ENCODE measurements at places on chromosomes 12 and 14. TPM values are rescaled to one million over a fixed set of nuclear protein-coding genes. Genes with fewer than 3 reads are reported as not detected.

DNA sequence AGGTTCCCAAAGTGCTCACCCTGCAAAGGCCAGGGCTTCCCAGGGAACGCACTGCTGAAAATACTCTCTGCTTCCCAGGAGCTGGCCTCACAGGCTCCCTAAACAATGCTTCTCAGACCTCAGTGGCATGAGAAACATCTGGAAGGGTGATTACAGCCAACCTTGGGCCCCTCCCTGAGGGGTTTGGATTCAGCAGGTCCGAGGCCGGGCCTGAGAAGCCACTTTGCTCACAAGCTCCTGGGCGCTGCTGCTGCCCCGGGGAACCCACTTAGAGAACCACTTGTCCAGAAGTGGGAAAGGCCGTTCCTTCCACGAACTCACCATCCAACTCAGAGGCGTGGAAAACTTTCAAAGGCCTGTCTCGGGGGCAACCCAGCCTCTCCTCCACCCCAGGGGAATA is 130.5 kb downstream of the PIWIL1 start:
- DNase-seq, result no peak

DNA sequence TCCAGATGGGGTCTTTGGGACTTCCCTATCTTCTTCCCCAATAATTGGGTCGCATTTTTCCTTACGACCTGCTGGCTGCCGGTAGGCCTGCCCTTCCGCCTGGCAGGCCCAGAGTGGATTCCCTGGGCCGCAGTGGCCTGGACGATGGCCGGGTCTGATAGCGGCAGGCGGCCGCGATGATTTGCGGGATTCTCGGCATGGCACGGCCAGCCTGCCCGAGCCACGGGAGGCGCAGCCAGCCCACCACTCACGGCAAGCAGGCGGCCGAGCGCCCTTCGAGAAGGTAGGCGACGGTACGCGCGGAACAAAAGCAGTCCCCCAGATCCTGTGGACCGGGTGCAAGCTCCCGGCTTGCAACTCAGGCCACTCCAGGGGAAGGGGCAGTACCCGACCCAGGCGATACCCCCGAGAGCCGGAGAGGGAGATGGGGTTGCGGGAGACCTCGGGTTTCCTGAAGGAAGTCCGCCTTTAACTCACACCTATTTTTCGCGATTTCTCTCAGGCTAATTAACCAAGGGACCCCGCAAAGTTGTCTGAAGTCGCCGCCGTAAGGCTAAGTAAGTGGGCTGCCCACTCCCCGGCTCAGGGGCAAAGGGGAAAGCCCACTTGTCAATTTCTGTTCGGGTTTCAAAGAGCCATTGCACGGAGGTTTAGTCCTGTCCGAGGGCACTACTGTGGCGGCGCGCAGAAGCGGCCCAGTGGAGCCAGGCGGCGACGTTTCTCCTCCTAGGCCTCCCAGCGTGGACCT is 1.4 kb upstream of the GSC start:
- DNase-seq, result no peak

DNA sequence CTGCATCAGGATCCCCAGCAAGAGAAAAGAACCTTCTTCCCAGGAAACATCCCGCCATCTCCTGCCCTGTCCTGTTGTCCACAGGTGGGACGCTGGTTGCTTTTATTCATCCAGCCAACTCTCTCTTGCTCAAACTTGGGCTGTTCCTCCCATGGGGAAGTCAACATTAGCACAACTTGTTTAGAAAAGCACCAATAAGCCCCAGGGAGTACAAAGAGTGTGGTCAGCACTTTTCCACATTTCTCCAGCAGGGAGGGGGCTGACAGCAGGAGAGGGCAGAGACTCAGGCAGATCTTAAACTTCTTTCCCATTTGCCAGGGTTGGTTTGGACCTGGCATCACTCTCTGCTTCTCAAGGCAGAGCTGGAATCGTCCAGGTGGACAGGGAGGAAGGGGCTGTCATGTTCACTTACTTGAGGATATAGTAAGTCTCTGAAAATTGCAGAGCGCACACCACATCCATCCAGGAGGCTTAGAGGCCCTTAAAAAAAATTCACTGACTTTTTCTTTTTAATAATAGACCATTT is 74.9 kb downstream of the RBM19 start:
- DNase-seq, result no peak

- no peak for DNase-seq
Measured at GRCh38 chr12:11580125-11580751, 69.2 kb upstream of the ETV6 start.

GRCh38 chr12:989751-990660 is 1.0 kb upstream of the ERC1 start:
- no peak for DNase-seq

DNA sequence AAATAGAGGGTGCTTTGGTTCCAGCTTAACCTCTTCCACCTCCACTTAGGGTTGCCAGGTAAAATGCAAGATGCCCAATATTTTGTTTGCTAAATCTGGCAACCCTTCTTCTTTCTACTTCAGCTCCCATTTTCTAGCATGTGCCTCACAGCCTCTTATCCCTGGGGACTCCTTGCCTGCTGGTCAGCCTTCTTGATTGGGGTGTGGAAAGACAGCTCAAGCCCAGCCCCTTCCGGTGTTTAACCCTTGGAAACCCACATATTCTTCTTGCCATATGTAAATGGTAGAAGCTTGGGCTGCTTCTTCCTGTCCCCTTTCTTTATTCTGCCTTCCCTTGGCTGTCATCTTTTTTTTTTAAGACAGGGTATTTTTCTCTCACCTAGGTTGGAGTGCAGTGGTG is 5.7 kb downstream of the SPIC start:
- DNase-seq, result no peak

- DNase-seq, result no peak
Measured at GRCh38 chr12:102063069-102063468, 1.3 kb upstream of the WASHC3 start.

- DNase-seq, result no peak
Measured at GRCh38 chr12:131095826-131096680, 142.3 kb downstream of the ADGRD1 start.

DNA sequence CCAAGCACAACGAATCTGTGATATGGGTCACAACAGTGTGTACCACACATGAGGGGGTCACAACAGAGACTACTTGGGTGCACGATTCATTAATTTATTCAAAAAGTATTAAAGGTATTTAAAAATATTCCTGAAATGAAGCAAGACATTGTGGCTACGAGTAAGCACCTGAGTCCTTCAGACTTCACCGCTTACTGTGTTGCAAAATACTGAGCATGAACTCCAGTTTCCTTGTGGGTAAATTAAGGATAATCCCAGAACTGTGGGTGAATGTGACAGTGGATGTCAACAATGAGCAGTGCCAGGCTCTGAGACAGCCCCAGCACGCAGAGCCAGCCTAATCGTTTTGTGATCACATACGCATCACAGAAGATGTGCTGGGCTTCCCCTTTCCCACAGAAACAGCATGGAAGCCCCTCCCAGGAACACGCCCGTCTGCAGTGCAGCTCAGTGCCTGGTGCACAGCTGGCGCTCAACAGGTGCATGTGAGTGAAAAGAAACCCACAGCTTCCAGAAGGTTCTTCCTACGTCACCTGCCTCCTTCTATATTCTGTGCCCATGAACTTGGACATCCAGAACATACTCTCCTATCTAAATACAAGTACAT is 29.1 kb downstream of the CDC42BPB start:
- DNase-seq, result no peak

- no peak for DNase-seq
Measured at GRCh38 chr12:9118158-9118557, 2.4 kb upstream of the A2M start.

- DNase-seq, result no peak
Measured at GRCh38 chr14:88411039-88411438, 25.6 kb downstream of the SPATA7 start.

- DNase-seq, result no peak
Measured at GRCh38 chr14:101098641-101099040, 195.1 kb upstream of the RTL1 start.

DNA sequence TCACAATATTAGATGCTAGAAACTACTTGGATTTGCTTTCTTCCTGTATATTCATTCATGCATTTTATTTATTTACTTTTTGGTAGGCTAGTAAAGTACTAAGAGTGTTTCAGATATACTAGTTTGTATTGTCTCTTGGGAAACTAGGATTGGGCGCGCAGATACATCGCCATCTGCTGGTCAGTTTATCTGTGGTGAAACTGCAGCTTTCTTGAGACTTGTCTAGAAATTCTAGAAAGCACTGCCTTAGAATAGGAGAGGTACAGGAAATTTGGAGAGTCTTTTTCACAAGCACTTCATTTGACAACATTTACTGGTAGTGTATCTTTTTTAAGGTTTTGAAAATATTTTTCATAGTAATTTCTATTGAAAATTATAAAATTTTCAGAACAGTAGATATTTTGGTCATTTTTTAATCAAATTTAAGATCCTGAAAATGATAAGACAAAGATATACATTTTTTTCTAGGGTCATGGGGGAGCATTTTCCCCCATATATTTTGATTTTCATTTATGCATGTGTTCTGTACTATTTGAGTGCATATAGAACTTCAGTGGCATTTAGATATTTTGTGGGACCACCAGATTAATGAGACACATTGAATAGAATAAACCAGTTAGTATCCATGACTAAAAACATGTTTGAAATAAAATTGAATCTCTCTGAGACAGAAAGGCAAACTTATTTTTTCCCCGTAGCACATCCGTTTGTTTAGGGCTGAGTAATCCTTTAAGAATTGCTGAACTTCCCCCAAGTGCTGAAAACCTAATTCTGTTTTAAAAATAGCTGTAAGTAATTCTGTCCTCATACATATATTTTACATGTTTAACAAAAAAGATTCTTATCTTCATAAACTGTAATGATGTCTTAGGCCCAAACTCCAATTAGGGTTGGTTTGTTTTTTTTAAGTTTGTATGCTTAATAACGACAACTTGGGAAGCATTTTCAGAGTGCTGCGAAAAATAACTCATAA is 44.5 kb downstream of the SLC38A6 start:
- peak; percentile 14 for DNase-seq

DNA sequence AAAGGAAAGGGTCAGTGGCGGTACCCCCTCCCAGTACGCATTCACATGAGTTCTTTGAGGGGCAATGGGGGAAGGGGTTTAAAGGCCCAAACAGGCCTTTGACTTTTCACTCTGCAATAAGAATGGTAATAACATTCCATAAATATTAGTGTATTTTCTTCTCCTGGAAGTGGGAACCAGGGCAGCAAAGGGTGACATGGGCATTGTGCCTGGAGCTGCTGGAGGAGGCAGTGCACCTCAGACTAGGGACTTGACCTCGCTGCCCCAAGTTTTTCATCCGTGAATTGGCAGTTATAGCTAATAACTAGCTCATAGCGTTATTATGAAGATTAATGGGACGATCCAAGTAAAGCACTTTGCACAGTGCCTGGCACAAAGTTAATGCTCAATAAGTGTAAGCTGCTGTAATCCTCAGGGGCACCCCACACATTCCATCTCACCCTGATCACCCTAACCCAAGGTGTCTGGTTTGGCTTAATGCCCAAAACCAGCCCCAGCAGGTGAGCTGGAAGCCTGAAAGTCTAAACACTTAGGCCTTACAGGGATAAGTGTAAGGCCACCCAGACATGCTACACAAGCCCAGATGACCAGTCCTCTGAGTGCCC is 2.8 kb upstream of the KCNH3 start:
- no peak for DNase-seq

DNA sequence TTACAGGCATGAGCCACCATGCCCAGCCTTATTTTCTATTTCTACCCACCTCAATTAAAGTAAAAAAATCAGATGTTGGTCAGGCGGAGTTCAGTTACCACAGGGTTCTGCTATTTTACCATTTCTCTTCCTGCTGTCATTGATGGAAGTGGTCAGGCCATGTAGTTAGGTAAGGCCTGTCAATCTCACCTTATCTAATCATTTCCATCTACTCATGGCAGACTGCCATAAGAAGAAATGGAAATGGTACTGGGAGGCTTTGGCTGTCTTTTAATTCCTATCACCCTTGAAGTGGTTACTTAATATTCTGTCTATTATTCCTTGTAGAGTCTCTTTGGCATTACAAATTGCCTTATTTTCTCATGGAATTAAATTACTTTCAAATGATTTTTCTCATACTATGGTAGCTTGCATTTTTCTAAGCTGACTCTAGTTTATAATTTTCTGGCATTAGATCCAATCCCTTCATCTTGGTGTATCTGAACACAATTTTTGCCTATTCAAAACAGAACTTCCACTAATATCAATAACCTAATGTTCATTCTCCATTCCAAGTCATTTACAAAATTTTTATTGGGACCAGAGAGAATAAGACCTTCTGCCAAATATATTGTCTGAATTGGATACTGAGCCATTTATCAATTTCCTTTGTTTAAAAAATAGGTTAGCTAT is 198.7 kb downstream of the DACT1 start:
- no peak for DNase-seq

GRCh38 chr14:52711666-52712065 is 4.7 kb downstream of the PSMC6 start:
- DNase-seq, result no peak

GRCh38 chr14:104333646-104334423 is 195.4 kb downstream of the KIF26A start:
- no peak for DNase-seq

GRCh38 chr14:72366619-72367018 is 434.4 kb downstream of the RGS6 start:
- no peak for DNase-seq

DNA sequence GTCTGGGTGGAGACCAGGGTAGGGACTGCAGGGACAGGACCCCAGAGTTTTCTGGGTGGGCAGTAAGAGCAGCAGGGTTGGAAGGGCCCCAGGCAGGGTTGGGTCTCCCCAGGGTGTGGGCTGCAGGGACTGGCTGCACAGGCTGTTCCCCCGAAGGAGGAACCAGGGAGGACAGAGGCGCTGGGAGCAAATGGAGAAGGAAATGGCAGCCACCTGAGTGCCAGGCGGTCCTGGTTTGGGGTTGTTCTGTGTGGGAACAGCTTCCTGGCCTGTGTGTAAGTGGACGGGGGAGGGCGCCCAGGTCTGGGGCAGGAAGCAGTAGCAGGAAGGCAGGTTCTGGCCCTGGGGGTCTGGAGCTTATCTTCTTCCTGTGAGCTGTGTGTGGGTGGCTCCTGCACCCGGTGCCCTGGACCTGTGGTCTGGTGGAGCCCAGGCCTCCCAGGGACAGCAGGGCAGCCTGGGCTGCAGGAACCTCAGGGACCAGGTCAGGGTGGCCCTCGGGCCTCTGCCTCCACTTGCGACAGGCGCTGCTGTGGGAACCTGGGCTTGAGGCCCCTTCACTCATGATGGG is 372.8 kb downstream of the TMEM121 start:
- no peak for DNase-seq

DNA sequence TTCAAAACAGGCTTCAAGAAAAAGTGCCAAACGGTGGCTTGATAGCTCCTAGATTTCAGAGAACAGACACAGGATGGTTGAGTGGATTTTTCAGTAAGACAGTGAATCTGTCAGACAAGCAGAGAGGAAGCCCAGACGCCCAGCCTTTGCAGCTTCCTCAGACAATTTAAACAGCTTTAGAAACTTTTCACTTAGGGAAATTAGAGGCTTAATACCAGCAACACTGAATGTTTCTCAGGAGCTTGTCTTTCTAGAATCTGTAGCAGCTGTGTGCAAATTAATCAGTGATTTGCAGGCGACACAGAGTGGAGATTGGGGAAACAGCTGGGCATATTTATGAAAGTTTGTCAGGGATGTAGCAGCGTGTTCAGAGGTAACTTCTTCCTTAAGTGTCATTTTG is 362.1 kb downstream of the GALC start:
- DNase-seq, result no peak

GRCh38 chr14:36086629-36087395 is 89.7 kb downstream of the PTCSC3 start:
- DNase-seq, result no peak

KRT5 gene
- total RNA-seq, result not detected

HNF1A gene
- 15.1 TPM for total RNA-seq

SLCO1B1 gene
- total RNA-seq, result 0.17 TPM

EGLN3 gene
- 9.5 TPM for total RNA-seq

KRT74 gene
- not detected for total RNA-seq

KRT71 gene
- total RNA-seq, result not detected

GPR65 gene
- not detected for total RNA-seq

C1QL4 gene
- 0.64 TPM for total RNA-seq

FOS gene
- 73.7 TPM for total RNA-seq
